ENCODE measurements at places on chromosomes 6 and 20. TPM values are rescaled to one million over a fixed set of nuclear protein-coding genes. Genes with fewer than 3 reads are reported as not detected.

- peak; percentile 13 for DNase-seq
These were observed 26.5 kb downstream of the NKAIN2 start for GRCh38 chr6:123830120-123830519.

GRCh38 chr20:2618815-2619214 lies 33.6 kb upstream of the NOP56 start:
- no peak for DNase-seq

DNA sequence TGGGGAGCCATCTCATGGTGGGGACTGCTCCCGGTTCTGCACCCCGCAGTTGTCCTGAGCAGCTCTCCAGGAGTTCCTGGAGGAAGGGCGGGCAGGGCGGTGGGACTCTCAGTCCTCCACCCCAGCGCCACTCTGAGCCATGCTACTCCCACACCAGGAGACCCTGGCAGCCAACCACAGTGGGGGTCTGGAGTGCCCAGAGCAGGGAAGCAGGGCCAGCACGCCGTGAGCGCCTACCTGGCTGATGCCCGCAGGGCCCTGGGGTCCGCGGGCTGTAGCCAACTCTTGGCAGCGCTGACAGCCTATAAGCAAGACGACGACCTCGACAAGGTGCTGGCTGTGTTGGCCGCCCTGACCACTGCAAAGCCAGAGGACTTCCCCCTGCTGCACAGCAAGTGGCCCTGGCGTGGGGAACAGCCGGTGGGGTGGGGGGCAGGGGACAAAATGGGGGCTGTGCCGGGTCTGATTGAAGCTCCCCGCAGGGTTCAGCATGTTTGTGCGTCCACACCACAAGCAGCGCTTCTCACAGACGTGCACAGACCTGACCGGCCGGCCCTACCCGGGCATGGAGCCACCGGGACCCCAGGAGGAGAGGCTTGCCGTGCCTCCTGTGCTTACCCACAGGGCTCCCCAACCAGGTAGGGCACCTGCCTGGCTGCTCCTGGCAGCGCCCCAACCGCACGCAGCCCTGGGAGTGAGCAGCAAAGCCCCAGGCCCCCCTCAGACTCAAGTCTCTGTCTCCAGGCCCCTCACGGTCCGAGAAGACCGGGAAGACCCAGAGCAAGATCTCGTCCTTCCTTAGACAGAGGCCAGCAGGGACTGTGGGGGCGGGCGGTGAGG lies 1.6 kb upstream of the TNFRSF6B start:
- no peak for DNase-seq

- peak; percentile 87 for DNase-seq
These were observed 84.3 kb downstream of the ZHX3 start for GRCh38 chr20:41232973-41233926.

- DNase-seq = no peak
These were observed 63.9 kb downstream of the CHMP4B start for GRCh38 chr20:33875055-33875454.

- DNase-seq = peak; percentile 97
These were observed 31.0 kb upstream of the EZR start for GRCh38 chr6:158849899-158850806.

DNA sequence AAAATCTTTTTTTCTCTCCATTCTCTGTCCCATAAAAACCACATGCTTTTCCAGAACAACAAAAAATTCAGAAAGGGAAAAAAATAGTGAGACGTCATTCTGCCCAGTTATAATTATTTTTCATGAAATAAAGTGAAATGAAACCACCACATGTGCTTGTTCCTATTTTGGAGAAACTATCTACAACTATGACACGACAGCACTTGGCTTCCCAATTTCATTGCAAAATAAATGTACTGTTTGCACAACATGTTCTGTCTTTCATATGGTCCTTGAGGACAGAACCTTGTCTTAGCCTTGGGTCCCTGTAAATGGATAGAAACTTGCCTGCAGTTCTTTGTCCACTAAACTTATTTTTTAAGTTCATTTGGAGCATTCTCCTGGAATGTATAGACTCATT lies 5.6 kb upstream of the MAN1A1 start:
- no peak for DNase-seq

The ARFGEF3 gene
- total RNA-seq = 8.7 TPM

The CLDN20 gene
- not detected for total RNA-seq

- DNase-seq = peak; percentile 69
These were observed 674 bp downstream of the NRSN1 start for GRCh38 chr6:24126586-24127192.

DNA sequence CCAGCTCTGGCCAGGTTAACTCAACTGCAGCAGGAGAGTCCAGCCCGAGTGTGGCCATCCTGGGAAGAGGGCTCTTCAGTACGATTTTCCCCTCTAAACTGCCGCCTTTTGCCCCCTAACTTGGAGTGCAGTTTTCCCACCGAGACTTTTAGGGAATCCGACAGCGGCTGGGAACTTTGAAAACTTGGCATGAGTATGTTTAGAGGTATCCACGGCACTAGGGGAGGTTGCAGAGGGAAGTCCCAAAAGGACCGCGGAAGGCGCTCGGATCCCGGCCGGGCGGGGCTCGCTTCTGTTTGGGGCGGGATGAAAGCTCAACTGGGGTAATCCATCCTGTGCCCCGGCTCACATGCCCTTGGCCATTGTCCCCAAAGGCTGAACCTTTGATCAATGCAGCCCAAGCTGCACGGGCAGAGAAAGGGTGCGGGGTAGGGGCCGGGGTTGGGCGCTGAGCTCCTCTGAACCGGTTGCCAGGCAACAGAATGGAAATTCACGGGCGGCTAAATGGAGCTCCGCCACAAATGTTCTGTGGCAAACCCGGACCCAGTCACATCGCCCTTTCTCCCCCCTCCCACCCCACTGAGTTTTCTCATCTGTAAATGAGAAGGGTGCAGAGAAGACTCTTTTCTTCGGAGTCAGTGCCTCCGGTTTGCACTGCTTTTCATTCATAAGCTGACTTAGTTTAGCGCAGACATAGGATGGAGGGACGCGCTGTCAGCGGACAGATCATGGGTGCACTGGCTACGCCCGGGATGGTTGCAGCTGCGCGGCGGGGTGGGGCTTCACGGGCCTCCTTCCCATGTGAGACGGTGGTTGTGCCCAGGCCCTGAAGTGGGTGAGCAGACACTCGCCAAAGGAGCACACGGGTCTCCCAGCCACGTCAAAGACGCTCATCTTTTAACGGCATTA lies 2.3 kb downstream of the BMP6 start:
- DNase-seq = no peak

DNA sequence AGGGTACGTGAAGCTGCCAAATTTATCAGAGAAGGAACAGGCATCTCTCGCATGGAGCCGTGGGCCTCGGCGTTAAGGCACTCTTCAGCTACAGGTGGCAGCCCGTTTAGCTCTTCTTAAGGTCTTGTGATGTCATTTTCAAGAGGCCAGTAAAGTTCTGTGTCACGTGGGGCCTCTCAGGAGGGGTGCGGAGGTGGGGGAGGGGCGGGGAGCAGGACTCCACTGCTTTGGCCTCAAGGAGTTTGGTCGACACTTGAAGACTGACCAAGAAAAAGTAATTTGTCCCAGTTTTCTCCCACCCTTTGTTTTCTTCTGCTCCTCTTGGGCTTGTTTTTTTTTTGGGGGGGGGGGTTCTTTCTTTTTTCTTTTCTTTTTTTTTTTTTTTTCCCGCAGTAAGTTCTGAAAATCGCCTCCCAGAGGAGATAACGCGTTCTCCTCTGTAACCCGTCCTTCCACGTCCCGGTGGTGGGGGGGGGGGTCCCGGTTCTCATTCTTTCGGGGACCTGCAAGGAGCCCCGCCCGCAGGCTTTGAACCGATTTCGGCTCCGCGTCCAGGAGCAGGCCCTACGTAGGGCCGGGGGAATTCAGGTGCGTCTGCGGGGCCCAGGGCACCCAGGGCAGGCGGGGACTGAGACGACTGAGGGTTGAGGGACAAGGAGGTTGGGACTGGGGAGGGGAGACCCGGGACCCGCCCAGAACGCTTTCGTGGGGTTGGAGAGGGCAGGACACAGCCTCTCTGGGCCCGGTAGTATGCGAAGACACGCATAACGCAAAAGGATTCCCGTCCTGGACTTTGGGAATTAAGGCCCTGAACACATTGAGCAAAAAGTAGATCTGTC lies 26.0 kb downstream of the GPX6 start:
- peak; percentile 63 for DNase-seq

- no peak for DNase-seq
These were observed 15.6 kb upstream of the TBCC start for GRCh38 chr6:42761287-42762067.

GRCh38 chr6:54308289-54308985 lies at the start of gene TINAG:
Gene TINAG (plus strand): TSS chr6:54308441. CDS start chr6:54308551, 110 bp downstream.
- DNase-seq = peak; percentile 52

DNA sequence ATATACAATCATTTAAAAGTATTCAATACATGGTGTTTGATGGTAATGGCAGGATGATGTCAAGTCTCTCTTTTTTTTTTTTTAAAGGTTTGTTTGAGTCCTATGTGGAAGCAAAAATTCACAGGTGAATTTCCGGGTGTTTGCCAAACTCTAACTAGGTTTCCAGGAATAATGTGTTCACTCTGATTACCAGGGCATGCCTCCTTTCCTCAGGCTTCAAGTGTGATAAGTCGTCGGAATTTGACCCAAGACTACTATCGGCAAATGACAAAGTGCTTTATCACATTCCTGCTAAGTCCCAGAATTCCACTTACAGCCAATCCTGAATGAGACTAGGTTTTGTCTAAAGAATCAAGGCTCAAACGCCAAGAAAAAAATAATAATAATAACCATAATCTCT lies 7.3 kb downstream of the OARD1 start:
- DNase-seq = peak; percentile 46

The SIRPD gene
- not detected for total RNA-seq

The PDE10A gene
- 52.1 TPM for total RNA-seq

GRCh38 chr6:100493206-100493888 lies 28.6 kb upstream of the SIM1 start:
- peak; percentile 90 for DNase-seq

DNA sequence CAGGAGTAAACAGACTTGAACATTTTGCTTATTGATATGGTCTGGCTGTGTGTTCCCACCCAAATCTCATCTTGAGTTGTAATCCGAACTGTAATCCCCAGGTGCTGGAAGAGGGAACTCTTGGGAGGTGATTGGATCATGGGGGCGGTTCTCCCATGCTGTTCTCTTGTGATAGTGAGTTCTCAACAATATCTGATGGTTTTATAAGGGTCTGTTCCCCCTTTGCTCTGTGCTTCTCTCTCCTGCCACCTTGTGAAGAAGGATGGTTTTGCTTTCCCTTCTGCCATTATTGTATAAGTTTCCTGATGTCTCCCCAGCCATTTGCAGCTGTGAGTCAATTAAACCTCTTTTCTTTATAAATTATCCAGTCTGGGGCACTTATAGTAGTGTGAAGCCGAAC lies 40.0 kb downstream of the MYLIP start:
- DNase-seq = peak; percentile 53

The SRMS gene
- total RNA-seq = not detected

The C6orf58 gene
- 1.0 TPM for total RNA-seq

GRCh38 chr6:106103728-106104109 lies 17.6 kb downstream of the PRDM1 start:
- DNase-seq = peak; percentile 49

The SLC13A3 gene
- total RNA-seq = 1.4 TPM

DNA sequence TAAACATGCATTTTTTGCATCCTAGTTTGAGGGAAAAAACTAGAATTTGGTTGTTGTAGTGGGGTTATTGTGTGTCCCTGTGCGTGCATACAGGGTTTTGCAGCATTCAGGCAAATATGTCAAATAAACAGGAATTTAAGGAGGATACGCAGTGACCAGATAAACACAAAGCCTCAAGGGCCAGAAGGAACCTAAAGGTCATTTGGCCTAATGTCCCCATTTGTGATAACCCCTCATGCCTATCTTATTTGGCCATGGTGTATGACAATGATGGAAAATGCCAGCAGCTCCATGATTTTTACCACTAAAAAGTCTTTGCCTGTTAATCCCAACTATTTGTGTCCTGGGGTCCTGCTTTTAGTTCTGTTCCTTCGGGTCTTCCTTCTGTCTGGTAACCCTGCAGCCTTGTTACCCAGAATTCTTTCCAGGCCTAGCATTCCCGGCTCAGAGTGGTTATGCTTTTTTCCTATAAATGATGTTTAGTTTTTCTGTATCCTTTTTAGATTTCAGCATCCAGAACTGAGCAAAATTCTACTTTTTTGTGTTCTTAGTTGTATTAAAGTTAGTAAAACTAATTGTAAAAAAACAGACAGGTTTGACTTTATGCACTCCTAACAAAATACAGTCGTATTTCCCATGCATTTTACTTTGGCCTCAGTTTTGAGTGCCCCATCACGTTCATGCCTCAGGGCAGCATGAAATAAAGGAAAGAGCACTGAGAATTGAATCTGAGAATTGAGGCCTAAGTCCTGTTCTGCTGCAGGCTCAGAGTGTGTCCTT lies 4.4 kb downstream of the STX16 start:
- DNase-seq = no peak
